RKO (cell line): ENCODE measurements at places on chromosomes 4 and X.

GRCh38 chrX:111504941-111505340 lies 6.5 kb upstream of the SERTM2 start:
- DNase-seq = no peak

- DNase-seq = no peak
Observed at GRCh38 chr4:76486588-76487276, 51.7 kb downstream of the SHROOM3 start.

GRCh38 chrX:29012867-29013266 lies 425.6 kb downstream of the IL1RAPL1 start:
- no peak for DNase-seq

DNA sequence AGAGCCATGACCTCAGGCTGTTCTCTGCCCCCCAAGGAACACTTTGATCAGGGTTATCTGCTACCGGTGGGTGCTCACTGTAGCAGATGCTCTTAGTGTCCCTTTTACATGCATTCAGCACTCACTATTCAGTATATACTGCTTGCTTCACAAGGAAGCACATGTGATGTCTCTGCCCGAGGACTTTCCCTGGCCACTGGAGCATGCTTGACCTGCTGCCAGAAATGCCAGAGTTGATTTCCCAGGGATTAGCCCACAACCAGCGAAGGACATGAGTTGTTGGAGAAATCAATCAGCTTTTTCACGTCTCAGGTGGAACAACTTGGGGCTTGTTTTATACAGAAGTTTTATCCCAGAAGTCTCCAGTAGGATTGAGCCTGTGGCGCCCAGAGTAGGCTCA lies 51.2 kb upstream of the RPS6KA3 start:
- no peak for DNase-seq

DNA sequence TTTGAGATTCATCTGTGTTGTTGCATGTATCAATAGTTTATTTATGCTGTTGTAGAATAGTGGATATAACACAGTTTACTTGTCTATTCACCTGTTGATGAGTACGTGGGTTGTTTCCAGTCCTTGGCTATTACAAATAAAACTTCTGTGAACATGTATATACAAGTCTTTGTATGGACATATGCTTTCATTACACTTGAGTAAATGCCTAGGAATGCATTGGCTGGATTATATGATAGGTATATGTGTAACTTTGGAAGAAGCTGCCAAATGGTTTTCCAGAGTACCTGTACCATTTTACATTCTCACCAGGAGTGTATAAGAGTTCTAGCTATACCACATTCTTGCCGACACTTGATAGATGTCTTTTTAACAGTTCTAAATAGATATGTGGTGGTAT lies 16.5 kb downstream of the ART3 start:
- DNase-seq = no peak

DNA sequence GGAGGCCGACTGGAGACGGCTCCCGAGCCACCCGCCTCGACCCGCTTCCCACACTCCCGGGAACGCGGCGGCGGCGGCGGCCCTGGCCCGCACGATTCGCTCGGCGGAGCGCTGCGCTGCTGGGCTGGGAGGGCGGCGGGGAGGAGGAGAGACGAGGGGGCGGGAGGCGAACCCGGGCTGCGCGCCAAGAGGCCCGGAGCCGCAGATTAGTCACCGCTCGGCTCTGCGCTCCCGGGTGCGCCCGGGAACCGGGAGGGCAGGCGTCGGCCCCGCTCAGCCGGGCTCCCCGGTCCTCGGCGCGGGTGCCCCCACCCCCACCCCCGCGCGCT lies 11.2 kb upstream of the BCOR start:
- DNase-seq = peak; percentile 67

DNA sequence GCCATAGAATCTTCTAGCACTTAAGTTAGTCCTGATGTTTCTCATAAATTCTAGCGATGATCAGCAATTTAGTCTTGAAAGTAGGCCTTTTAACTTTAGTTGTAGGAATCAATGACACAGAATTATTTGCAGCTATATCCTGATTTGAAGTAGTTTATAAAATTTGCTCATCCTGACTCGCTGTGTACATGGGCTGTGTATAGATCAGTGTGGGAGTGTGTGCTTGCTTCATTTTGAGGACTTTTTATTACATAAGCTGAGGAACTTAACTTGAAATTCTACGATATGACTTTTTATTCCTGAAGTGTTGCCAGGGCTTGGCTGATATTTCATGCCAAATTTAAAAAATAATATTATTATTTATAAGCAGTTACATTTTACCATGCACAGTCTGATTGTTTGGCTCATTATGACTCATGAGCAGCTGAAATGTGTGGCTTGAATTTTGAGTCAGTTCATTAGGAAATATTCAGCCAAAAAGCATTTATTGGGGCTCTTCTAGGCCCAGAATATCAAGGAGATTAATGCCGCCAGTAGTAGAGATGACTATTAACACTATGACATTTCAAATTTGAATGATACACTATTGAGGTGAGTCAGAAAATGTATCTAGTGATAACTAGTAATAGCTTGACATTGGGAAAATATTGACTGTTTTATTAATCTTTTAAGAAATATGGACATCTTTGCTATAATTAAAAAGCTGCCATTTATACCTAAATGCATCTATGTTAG lies 128.9 kb upstream of the LIMCH1 start:
- DNase-seq = no peak

GRCh38 chr4:53960843-53961242 lies 103.6 kb downstream of the CHIC2 start:
- DNase-seq = no peak

GRCh38 chrX:112512509-112512908 lies 167.2 kb downstream of the LHFPL1 start:
- no peak for DNase-seq

GRCh38 chrX:10146346-10146745 lies 10.4 kb upstream of the CLCN4 start:
- DNase-seq = no peak

GRCh38 chr4:48081196-48081595 lies 52.9 kb downstream of the TXK start:
- no peak for DNase-seq

DNA sequence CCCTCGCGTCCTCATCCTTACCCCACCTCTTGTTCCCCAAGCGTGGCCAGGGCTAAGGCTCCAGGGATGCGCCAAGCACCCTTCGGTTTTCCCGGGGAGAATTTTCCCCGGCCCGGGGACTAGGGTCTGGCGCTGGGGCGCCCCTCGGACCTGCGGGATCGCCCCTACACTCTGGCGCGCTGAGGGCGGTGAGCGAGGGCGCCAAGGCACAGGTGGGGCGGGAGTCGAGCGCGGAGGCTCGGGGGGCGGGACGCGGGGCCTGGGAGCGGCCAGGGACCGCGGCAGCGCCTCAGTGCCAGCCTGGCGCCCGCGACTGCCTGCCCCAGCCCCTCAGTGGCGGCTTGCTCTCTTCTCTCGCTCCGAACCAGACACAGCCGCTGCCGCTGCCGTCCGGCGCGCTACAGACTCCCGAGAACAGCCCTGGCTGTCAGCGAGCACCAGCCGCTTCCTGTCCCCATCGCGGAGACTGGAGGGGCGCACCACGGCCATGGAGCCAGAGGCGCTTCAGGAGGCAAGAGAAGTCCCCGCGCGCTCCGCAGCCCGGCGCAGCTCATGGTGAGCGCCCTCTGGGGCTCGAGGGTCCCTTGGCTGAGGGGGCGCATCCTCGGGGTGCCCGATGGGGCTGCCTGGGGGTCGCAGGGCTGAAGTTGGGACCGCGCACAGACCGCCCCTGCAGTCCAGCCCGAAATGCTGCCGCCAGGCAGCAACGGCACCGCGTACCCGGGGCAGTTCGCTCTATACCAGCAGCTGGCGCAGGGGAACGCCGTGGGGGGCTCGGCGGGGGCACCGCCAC lies at the start of gene DRD5:
Gene DRD5, plus strand, starts transcription at position 292 of the 793 bp plus-strand sequence. Its CDS starts 396 bp downstream, at position 688.
- no peak for DNase-seq

GRCh38 chr4:87076690-87077358 lies 142.0 kb downstream of the AFF1 start:
- no peak for DNase-seq

DNA sequence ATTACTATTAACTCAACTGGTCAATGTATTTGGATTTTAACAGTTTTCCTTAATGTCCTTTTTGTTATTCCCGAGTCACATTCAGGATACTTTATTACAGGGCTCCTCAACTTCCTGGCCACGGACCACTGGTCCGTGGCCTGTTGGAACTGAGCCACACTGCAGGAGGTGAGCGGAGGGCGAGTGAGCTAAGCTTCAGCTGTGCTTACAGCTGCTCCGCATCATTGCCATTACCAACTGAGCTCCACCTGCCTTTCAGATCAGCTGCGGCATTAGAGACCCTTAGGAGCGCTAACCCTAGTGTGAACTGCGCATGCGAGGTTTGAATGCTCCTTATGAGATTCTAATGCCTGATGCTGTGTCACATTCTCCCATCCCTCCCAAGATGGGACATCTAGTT lies 591.7 kb downstream of the CCSER1 start:
- no peak for DNase-seq

DNA sequence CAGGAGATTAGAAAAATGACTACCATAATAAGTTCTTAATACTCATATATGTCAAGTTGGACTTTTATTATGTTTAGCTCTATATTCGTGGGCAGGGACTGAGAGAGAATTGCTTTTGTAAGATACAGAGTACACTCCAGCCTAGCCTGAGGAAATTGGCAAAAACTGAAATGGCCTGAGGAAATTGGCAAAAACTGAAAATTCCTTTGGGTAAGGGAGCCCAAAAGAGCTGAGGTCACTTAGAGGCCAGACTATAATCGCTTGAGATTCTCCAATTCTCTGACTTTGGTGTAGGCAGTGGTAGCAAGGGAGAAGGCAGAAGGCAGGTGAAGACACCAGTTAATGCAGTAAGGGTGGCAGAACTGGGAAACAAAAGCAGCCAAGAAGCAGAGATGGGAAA lies 124.5 kb upstream of the HCCS start:
- no peak for DNase-seq

DNA sequence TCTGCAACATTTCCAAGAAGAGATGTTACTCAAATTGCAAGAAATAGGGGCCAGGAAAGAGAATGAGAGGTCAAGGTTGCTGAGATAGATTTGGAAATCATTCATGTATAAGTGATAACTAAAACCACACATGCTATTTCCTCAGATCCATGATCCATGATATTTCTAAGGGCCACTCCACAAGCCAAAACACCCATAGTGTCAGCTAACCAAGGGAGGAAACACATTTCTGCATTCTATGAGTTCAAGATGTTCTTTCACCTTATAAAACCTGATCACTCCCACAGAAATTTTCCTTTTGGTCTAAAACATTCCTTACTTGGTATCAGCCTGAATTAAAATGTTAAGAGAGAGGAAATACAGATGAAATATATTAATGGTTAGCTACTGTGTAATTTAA lies 47.2 kb downstream of the TBCK start:
- DNase-seq = no peak

- no peak for DNase-seq
Observed at GRCh38 chrX:153499341-153499740, 4.6 kb downstream of the BGN start.

- DNase-seq = no peak
Observed at GRCh38 chr4:2911868-2912267, 51.3 kb downstream of the NOP14 start.

GRCh38 chrX:153578200-153578835 lies 20.6 kb downstream of the CCNQ start:
- no peak for DNase-seq

- no peak for DNase-seq
Observed at GRCh38 chr4:84378983-84379382, 120.1 kb downstream of the NKX6-1 start.

GRCh38 chr4:175450446-175450845 lies 361.6 kb downstream of the GPM6A start:
- no peak for DNase-seq

GRCh38 chrX:15674841-15675489 lies 10.4 kb upstream of the CLTRN start:
- peak; percentile 96 for DNase-seq

GRCh38 chr4:184270808-184271413 lies 53.2 kb upstream of the ENPP6 start:
- DNase-seq = no peak

DNA sequence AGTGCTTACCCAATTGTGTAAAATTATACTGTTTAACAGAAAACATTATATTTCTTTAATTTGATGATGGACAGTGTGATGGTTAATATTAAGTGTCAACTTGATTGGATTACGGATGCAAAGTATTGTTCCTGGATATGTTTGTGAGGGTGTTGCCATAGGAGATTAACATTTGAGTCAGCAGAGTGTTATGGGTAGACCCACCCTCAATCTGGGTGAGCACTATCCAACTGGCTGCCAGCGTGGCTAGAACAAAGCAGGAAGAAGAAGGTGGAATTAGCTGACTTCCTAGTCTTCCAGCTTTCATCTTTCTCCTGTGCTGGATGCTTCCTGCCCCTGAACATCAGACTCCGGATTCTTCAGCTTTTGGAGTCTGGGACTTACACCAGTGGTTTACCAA lies 42.1 kb downstream of the HS6ST2 start:
- DNase-seq = no peak
